ENCODE measurements at places on chromosomes 2 and 18. TPM values are rescaled to one million over a fixed set of nuclear protein-coding genes. Genes with fewer than 3 reads are reported as not detected.

CYBRD1 gene
- total RNA-seq: 2.5 TPM

IL37 gene
- total RNA-seq: not detected

GRCh38 chr2:221088506-221088905 lies 483.6 kb downstream of the EPHA4 start:
- DNase-seq: no peak

GRCh38 chr2:177489719-177490301 lies 97.2 kb downstream of the AGPS start:
- DNase-seq: no peak

GRCh38 chr18:9868857-9869714 lies 16.7 kb upstream of the TXNDC2 start:
- no peak for DNase-seq

- DNase-seq: no peak
These were observed 23.0 kb upstream of the ODC1 start for GRCh38 chr2:10471046-10471571.

- no peak for DNase-seq
These were observed 4.7 kb downstream of the SERTAD2 start for GRCh38 chr2:64649013-64649484.

- no peak for DNase-seq
These were observed 685.4 kb upstream of the NRXN1 start for GRCh38 chr2:51717312-51717711.

DNA sequence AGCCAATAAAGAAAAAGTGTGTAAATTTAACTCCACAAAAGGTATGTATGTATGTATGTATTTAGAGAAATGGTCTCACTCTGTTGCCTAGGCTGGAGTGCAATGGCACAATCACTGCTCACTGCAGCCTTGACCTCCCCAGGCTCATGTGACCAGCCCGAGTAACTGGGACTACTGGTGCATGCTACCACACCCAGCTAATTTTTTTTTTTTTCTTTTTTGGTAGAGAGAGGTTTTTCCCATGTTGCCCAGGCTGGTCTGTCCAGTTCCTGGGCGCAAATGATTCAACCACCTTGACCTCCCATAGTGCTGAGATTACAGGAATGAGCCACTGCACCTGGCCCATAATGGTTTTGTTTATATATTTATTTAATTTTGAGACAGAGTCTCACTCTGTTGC lies 67.1 kb downstream of the CERKL start:
- DNase-seq: no peak

Measured in progenitor cell of endocrine pancreas (in vitro differentiated cells).